ENCODE measurements at places on chromosomes 1 and 21.

DNA sequence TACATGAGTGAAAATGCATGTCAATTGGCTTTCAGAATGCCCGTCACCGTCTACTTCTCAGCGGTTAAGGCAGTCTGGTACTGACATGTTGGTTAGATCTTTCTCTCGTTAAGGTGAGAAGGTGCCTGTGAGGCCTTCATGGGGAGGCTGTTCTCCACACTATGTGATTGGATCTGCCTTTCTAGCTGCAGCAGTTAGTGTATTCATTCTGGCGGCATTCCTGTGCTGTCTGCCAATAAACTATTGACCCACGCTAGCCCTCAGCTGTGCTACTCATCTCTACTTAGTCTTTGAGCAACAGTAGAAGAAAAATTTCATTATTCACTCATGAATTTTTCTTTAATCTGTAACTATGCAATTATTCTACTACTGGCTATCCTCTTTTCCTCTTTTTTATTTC, 32.0 kb downstream of the CCSAP start:
- no peak for DNase-seq

DNA sequence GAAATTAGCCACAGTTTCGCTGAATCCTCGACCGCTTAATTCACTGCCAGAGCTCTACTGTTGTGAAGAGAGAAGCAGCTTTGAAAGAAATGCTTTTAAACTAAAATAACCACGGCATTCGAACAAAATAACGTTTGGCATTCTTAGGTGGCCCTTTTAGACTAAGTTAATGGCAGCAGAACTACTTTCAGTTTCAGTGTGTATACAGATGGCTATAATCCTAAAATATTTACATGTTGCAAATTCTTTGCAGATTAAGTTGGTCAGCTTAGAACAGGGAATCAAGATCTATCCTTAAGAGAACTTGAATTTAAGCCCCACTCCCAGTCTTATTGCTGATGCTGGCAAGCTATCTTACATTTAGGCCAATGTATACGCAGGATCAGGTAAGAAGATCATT, 62.7 kb downstream of the ADSS2 start:
- DNase-seq: no peak

- DNase-seq: no peak
Measured at GRCh38 chr1:51753969-51754368, 124.6 kb downstream of the NRDC start.

DNA sequence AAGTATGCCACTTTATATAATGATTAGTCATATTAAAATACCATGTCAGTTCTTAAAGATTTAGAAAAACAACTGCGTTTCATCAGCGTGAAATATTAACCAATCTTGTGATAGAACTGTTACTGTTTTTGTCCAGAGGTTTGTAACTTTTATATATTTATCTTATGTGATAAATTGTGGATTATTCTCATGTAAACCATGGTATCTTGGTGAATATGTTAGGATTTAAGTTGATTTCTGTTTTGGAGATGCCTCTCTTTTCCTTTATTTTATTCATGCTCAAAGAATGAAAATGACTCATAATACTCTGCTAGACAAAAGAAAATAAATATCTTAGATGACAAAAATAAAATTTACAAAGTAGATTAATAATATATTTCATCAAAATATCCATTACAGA, 88.4 kb downstream of the ADGRL4 start:
- DNase-seq: no peak

DNA sequence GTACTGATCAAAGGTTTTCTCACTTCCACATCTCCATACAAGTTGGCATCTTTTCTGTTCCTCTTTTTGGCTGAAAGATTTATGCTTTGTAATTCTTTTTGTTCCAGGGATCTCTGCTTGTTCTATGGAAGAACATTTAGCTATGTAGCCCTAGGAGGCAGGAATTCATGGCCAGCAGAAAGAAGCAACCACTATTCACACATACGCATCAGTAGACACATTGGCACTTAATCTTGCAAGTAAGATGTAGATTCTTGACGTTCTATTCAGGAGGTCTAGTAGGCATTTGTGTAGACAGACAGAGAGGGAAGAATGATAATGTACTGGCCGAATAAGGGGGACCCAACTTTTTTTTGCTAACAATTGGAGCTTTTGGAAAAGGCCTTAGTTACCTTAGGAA, 336.0 kb downstream of the NUF2 start:
- no peak for DNase-seq

All from kidney capillary endothelial cell (primary cell).